ENCODE measurements at places on chromosomes 13 and 19.
A peak's percentile ranks its signal among the peaks of the same experiment; 100 is the strongest.

DNA sequence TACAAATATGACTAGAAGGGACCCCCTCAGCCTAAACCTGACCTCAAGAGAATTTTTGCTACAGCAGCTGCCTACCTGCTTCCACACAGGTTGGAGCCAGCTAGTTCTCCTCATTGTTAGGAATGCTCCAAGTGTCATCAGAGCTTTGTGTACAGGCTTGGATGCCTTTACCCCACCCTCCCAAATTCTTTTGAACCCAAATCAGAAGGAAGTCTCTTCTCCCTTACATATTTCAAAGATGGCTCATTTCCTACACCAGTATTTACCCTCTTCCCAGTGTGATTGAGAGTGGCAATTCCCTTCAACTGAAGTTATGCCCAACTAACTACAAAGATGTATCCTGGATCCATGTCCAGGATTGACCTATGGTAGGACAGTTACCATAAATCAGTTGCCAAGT is 323.2 kb downstream of the OXGR1 start:
- no peak for ATAC-seq

GRCh38 chr19:38516802-38517201 is 83.3 kb downstream of the RYR1 start:
- ATAC-seq, result no peak

DNA sequence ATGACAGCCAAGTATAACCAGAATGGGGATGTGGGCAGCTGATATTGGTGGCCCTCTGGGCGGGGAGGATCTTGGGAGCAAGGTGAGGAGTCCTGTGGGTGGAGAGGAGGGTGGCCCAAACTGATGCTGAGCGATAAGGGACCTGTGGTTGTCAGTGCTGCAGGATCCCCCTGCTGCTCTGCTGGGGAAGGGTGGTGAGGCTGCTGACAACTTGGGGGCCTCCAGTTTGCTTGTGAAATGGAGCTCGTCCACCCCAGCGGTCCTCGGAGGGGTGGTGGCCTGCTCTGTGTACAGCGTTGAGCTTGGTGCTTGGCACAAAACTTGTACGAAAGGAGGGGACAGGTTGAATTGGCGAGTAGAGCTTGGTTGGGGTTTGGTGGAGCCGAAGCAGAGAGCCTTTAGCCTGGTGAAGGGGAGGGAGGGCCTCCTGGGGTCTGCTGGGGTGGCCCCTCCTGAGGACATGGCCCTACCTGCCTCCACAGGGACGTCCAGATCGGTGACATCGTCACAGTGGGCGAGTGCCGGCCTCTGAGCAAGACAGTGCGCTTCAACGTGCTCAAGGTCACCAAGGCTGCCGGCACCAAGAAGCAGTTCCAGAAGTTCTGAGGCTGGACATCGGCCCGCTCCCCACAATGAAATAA is 2.9 kb downstream of the RPS11 start:
- ATAC-seq, result no peak

DNA sequence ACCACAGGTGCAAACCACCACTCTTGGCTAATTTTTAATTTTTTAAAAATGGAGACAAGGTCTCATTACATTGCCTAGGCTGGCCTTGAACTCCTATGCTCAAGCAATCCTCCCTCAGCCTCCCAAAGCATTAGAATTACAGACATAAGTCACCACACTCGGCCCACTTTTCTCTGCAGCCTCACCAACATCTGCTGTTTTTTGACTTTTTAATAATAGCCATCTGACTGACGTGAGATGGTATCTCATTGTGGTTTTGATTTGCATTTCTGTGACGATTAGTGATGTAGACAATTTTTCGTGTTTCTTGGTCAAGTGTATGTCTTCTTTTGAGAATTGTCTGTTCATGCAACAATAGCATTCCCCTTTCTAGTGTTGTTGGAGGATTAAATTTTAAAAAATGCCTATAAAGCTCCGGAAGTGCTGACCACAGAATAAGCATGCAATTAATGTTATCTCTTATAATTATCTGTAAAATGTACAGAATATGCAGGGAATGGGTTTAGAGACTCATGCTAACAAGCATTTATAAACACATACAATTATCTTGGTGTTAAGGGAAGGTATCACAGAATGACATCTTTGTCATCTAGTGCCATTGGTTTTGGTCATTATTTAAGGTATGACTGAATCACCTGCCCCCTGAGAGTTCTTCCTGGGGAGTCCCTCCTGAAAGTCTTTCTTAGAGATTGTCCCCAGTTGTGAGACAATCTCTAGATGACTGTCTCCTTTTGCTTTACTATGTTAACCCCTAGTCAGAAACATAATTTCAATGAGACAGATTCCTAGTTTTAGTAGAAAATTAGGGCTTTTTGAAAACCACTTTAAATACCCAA is 118.5 kb upstream of the SERTM1 start:
- ATAC-seq, result no peak

GRCh38 chr19:20237773-20238623 is 71.0 kb downstream of the ZNF486 start:
- peak; percentile 96 for ATAC-seq

DNA sequence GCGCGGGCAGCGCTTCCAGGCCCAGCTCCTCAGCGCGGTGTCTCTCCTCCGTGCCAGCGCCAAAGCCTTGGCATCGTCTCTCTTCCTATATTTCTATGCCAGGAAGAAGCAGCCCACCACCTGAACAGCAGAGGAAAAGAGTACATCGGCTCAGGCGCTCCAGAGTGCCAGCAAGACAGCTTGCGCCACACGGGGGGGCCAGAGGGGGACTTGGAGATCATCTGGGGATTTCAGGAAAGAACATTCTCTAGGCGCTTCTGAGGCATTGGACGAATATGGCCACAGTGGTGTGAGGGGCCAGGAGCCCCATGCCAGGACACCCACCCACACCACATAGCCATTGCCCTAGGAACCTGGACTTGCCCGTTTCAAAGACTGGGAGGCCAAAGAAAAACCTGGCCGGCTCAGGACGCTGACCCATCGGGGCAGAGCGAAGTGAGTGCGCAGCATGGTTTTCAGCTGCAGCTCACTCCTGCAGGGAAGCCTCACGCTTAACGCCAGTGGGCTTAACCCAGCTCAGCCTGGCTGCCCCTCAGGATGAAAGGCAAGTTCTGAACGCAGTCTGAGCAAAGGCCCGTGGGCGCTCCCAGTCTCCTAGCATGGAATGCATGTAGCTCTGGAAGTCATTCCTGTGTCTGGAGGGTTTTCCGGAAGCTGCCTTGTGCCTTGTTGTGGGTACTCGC is 62.1 kb downstream of the GGACT start:
- no peak for ATAC-seq

- ATAC-seq, result no peak
These were observed 240.0 kb upstream of the SERP2 start for GRCh38 chr13:44133626-44134025.
